ENCODE measurements at places on chromosomes 6 and 20.
A peak's percentile ranks its signal among the peaks of the same experiment; 100 is the strongest.

DNA sequence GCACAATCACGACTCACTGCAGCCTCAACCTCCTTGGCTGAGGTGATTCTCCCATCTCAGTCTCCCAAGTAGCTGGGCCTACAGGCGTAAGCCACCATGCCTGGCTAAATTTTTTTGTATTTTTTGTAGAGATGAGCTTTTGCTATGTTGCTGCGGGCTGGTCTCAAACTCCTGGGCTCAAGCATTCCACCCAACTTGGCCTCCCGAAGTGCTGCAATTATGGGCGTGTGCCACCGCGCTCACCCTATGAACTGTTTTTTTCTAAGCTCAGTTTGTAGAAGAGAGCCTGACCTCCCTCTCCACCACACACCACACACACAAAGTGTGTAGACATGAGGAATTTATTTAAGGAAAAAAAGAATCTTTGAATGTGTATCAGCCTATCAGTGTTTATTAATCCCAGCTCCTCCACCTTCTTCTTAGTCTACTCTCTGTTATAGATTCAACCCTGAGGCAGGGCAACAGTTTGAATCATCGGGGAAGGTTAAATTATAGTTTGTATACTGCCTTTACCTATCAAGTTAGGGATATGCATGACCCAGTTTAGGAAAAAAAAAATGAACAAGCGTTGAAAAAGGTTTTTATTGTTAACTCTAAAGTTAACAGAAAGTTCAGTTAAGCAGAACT is 74.1 kb downstream of the PLEKHG1 start:
- no peak for DNase-seq

GRCh38 chr20:20174089-20174835 is 121.9 kb downstream of the CFAP61 start:
- DNase-seq = no peak

GRCh38 chr6:76861403-76861802 is 601.9 kb downstream of the HTR1B start:
- peak; percentile 21 for DNase-seq

DNA sequence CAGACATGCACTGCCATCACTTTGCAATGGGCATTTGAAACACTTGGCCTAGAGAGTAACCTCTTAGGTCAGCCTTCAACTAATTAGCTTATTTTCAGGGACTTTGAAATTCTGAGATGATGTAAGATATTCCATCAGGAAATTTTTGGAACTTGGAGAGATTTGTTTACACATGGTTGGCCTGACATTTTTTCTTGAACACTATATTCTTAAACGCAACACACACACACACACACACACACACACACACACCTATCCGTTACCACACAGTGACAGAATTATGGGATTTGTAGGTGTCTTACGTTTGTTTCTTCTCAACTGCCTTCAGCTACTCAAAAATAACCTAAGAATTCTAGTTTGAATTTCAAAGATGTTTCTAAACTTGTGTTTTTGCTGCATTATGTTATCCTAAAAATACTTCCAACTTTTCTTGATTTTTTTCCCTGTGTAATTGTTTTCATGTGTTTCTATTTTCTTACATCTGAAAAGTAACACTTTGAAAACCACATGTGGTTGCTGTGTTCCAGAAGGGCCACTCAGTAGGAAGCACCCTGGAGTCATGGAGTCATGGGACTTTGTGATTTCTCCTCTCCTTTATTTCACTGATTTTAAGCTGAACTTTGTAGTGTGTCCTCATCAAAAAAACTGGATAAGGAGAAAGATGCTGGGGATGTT is 31.9 kb downstream of the MARCKS start:
- no peak for DNase-seq

DNA sequence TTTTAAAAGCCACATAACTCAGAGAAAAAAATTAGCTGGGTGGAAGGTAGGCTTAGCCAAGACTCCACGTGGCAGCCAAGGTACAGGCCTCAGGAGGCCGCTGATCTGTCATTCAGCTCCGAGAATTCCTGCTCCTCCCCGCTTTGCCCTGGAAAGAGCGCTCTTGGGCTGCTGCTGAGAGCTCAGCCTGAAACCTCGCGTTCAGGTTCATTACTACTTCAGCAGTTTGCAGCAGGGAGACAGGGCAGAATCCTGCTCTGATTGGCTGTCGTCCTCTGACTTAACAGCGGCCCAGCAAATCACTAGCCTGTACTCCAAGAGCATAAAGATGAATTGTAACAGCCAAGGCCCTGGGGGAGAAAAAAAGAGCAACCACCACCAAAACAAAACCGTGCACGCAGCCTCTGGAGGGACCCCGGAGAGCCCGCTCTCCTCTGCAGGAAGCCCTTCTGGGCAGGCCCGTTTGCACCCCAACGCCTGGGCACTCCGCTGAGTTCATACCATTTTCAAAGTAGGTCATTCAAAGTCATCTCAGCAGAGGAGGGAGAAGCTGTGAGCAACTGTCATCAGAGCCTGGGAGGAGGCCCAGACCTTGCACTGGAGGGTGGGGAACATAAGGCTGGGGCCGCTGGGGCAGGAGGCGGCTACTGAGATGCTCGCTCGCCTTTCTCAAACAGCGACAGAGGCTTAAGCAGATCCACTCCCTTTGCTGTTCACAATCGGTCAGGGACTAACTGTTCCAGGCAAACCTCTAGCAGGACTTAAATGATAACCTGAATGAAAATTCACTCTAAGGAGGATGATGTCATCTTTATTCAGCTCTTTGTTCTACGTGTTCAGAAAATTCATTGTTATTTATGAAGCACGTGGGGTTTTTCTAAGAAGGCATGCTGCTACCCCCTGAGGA is 42.3 kb upstream of the ATXN1 start:
- DNase-seq = no peak

DNA sequence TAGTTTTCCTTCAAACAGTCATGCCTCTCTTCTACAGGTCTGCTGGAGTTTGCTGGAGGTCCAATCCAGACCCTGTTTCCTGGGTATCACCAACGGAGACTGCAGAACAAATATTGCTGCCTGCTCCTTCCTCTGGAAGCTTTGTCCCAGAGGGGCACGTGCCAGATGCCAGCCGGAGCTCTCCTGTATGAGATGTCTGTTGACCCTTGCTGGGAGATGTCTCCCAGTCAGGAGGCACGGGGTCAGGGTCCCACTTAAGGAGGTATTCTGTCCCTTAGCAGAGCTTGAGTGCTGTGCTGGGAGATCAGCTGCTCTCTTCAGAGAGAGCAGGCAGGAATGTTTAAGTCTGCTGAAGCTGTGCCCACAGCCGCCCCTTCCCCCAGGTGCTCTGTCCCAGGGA is 666.9 kb downstream of the FRK start:
- no peak for DNase-seq

- no peak for DNase-seq
These were observed 81.3 kb downstream of the ID4 start for GRCh38 chr6:19918436-19918835.

GRCh38 chr6:105746130-105746505 is 340.0 kb upstream of the PRDM1 start:
- DNase-seq = no peak

GRCh38 chr6:133207754-133208153 is 33.4 kb upstream of the EYA4 start:
- DNase-seq = no peak

- peak; percentile 40 for DNase-seq
These were observed 131.3 kb downstream of the HACE1 start for GRCh38 chr6:104728448-104728847.

DNA sequence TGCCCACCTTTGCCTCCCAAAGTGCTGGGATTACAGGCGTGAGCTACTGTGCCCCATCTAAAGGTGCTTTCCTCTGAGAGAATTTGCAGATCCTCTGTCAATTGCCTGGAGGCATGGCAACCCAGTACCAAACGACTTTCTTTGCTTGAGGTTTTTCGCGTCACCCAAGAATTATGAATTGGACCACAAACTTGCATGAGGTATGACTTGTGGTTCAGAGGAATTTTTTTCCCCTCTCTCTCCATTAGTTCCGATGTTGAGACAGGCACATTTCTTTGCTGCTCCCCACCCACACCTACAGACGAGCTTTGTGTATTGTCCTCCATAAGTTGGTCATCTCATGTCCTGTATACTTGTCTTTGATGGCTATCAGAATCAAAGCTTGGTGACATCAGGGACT is 11.8 kb upstream of the SCAF8 start:
- DNase-seq = peak; percentile 93

DNA sequence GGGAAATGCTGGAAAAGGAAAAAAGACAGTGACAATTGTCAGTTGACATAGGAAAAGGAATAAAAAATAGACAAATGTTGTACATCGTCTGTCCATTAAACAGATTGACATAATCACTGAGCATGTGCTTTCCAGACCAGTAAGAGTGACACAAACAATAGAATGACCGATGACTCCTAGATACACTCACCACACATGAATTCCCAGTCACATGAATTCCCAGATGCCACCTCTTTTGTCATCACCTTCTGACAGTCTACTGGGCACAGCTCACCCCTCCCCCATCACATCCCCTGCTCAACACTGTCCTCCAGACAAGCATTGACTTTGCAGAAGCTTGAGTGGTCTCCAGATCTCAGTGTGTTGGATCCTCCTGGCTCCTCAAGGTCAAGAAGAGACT is 25.9 kb downstream of the POM121L2 start:
- DNase-seq = no peak

GRCh38 chr6:13472099-13472498 is 15.3 kb downstream of the GFOD1 start:
- peak; percentile 8 for DNase-seq

GRCh38 chr6:122789182-122790027 is at the start of gene SMPDL3A:
Gene SMPDL3A, plus strand, starts transcription at chr6:122789258. Its CDS starts 89 bp downstream, at chr6:122789347.
- DNase-seq = peak; percentile 77

- no peak for DNase-seq
These were observed 4.7 kb upstream of the ZDHHC14 start for GRCh38 chr6:157376241-157376640.

DNA sequence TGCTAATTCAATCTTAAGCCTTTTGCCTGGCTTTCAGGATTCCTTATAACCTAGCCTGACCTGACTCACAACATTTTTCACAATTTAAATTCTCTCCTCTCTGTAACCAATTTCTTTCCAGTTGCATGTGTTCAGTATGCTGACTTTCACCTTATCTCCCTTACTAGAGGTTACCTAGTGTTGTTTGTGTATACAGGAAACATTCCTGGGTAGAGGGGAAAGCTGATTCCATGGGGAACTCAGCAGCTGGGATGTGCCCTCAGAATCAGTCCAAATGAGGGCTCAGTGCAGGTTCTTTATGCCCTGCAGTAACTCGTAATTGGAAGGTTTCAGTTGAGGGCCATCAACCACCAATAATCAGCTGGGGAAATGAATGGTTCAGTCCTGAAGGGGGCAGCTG is 18.5 kb downstream of the PKIB start:
- no peak for DNase-seq

- DNase-seq = no peak
These were observed 90.4 kb downstream of the CEBPB start for GRCh38 chr20:50280851-50281655.

GRCh38 chr6:130888246-130888645 is 61.0 kb downstream of the SMLR1 start:
- DNase-seq = no peak

DNA sequence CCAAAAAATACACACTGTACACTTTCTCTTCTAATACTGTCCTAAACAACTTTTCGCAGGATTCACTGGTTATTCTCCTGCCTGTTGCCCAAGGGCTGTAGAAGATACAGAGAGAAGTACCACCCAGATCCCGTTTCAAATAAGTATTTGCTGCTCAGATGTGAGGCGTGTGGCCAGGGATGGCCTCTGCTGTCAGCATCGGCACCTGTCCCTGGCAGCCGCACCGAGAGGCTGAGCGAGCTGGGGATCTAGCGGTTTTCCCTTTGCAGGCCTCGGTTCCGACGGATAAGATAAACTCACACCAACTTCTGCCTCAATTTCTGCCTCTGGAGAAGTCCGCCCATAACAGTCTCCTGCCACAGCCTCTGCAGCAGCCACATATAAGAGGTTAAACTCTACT is 685.2 kb upstream of the AGPAT4 start:
- DNase-seq = no peak

DNA sequence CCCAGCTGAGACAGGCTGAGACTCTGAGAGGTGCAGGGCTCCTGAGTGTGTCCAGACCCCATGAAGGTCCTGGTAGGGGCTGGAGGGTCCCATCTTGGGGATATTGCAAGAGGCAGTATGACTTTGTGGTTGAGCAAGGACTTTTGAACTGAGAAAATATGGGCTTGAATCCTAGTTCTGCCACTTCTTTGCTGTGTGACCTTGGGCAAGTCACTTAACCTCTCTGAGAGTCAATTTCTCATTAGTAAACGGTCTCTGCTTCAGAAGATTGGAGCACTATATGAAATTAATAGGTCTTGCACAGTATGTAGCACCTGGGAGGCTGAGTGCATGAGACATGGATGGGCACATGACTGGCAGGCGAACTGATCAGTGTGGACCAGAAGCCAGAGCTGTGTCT is 42.7 kb downstream of the TFEB start:
- DNase-seq = no peak

GRCh38 chr6:41967312-41968287 is 26.0 kb upstream of the CCND3 start:
- no peak for DNase-seq

GRCh38 chr6:169940481-169941271 is 189.3 kb downstream of the ERMARD start:
- DNase-seq = no peak

DNA sequence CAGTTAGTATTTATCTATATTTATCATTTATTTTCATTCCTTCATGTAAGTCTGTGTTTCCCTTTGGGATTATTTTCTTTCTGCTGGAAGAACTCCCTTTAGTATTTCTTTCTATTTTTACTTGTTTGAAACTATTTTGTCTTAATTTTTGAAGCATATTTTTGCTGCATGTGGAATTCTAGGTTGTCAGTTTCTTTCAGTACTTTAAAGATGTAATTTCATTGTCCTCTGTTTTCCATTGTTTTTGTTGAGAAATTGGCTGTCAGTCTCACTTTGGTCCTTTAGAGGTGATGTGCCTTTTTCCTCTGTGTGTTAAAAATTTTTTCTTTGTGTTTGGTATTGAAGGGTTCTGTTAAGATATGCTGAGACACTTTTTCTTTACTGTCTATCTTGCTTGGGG is 17.1 kb downstream of the RNF182 start:
- DNase-seq = no peak

DNA sequence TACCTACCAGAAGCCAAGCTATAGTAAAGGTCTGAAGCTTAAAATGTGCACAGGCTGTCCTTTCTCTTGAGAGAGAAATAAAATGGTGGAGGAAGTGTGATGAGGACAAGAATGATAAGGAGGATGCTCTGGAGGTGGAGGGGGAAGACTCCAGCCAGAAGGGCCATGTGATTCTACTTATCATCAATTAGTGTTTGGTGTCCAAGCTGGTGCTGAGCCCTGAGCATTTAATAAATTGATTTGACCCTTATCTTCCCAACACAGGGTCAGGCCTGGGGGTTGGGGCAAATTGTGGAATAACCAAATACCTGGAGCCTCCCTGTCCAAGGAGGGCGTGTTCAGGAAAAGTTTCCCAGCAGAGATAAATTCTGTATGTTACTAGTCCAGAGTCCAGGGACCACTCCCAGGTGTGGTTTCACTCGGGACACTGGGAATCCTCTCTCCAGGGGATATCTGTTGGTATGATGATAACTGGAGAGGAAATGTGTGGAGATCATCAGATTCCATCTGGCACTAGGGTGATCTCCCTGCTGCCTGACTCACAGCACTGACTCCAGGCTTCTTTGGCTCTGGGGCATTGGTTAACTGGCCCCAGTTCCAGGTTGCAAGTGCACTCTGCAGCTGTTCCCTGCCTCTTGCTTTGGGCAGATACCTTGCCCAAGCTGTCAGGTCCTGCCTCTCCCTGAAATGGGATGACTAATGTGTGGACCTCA is 3.8 kb upstream of the MYBL2 start:
- DNase-seq = peak; percentile 82
